GM23248 (cell line): ENCODE measurements at places on chromosomes 3 and 15. TPM values are rescaled to one million over a fixed set of nuclear protein-coding genes. Genes with fewer than 3 reads are reported as not detected.

Gene BCHE
- total RNA-seq = not detected in 2 replicates

DNA sequence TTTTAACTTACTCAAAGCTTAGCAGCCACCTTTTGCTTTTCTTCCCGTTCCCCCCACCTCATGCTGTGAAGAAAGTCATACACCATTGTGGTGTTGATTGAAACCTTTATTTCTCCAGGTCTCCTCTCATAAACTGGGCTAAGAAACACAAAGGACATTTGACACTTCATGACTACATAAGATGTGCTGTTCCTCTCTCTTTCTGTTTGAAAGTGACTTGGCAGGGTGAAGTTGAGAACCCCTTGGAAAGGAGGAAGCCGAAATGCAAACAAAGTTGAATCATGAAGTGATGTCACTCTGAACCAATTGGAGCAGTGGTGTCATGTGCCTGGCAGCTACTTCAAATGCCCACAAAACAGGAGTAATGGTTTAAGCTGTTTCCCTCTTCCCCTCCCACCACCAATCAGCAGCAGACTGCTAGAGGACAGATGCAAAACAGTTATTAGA is 174.7 kb downstream of the IGF1R start:
- peak; percentile 86 for DNase-seq

DNA sequence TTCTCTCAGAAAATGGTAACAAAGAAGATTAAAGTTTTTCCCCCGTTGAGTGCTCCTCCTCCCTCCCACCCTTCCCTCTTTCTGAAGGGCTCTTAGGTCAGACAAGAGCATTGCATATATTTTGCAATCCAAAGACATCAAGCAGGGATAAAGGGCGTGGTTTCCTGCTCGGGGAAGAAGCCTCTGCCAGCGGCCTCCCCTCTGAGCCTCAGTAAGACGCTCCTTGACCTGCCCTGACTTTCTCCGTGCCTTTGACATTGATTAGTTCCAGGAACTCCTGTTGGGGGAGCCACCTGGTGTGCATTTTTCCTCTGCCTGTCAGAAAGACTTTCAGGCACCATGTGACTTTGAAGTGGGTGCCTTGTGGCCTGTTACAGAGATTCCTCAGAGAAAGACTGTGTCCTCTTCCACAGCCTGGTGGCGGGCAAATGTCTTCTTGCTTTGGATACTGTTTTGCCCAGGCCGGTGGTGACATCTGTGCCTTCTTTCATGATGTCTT is 87.2 kb upstream of the TBL1XR1 start:
- DNase-seq = peak; percentile 60

- no peak for DNase-seq
These were observed 77.8 kb downstream of the BTD start for GRCh38 chr3:15679306-15679705.

GRCh38 chr15:46266661-46267060 is 631.8 kb downstream of the SQOR start:
- no peak for DNase-seq
